ENCODE measurements at places on chromosomes 5 and 9.

DNA sequence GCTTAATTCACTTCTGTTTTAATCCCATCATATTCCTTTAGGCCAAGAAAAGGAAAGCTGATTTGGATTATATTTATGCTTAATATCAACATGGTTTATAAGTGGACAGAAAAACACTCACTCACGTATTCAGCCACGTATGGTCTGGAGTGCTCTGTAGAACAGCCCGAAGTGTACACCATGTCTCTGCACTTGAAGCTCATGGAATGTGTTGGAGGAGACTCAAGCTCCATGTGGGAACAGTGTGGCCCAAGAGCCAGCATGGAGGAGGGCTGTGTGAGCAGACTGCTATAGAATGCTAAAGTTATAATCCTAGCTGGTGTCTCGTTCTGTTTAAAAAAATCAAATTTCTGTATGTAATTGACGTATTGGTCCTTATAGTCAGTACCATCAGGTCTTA, 32.9 kb downstream of the OTULINL start:
- no peak for DNase-seq

GRCh38 chr5:177336112-177336511, 15.4 kb downstream of the LMAN2 start:
- DNase-seq, result peak; percentile 47

DNA sequence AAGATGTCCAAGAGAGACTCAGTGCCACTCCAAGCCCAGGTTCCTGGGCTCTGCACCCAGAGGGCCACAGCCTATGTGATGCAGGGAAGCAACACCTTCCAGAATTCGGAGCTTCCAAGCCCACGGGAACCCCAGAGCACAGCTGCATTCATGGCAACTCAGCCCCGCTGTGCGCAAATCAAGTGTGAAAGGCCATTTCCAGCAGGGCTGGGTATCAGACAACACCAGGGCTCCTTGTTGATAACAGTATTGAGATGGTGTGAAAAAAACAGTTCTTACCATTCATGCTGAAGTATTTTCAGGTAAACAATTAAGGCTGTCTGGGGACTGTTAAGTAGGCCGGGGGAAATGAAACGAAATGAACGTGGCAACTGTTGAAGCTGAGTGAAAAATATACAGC, 10.1 kb downstream of the ROR2 start:
- DNase-seq, result no peak

- DNase-seq, result no peak
These were observed 215.2 kb upstream of the ELAVL2 start for GRCh38 chr9:24041160-24041690.

DNA sequence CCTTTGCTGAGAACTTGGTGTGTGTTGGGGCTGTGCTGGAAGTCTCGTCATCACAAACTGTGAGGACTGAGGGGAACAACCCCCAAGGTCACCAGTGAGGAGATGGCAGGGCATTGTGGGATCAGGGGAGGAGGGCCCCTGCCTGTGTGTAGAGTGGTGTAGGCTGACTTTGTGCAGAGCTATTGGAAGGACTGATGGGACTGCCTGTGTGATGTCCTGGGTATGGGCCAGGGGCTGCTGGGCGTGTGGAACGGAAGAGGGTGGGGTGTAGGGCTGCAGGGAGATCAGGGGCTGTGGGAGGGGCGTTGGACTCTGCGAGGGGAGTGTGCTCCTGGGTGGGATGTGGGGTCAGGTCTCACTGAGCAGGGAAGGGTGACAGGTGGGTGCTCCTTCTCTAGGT, 3.6 kb downstream of the WNK2 start:
- DNase-seq, result no peak

DNA sequence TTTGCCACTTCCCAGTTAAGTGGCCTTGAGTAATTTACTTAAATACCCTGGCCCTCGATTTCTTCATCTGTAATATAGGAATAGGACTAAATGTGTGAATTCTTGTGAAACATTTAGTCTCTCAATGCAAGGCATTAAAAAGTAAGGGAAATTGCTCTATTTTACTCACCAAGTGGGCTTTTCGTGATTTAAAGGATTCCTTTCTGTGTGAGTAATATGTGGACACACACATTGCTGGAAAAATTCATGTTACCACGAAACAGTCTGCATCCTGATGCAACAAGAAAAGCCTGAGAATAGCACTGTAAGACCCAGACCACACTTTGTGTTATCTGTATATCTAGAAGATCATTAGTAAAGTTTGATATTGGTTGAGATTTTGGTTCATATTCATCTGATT, 1243.0 kb upstream of the CDH9 start:
- DNase-seq, result no peak

DNA sequence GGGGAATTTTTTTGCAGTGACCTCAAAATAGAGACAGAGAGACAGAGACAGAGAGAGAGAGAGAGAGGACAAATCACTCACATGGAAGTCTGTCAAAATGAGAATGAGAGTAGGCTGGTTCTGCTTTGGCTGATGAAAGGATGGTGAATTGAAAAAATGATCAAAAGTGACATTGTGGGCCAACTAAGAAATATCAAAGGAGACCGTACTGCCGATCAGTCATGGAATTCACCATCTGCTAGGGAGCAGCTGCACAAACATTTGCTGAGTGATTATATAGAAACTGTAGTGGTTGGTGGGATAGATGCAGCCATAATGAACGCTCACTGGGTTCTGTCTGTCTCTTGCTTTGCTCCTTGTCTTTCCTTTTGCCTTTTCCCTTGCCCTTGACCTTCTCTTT, 476.6 kb upstream of the SGCD start:
- DNase-seq, result no peak

GRCh38 chr5:72042097-72042496, 65.2 kb upstream of the MAP1B start:
- DNase-seq, result no peak

DNA sequence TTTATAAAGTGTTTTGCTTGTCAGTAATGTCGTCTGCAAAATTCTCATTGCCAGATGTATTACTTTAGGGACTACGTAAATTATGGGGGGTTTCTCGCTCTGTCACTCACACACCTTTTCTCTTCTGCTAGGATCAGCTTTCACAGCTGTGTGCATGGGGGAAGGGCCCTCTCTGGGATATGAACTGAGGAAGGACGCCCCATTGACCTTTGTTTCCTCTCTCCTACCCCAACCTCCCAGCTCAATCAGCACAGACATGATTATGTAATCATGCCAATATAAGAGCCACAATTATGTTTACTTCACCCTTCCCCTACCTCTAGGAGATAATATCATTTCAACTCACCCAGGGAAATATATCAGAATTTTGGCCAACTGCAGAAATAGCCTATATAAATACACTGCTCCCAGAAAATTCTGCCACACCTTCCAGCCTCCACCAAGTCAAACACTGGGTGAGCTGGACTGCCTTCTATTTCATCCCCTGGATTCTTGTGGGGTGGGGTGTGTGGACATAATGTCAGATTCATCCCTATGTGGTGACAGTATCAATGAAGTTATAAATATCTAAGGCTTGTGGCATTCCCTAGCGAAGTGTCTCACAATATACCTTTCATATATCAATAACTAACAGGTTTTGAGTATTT, 12.6 kb upstream of the SEMA5A start:
- no peak for DNase-seq

DNA sequence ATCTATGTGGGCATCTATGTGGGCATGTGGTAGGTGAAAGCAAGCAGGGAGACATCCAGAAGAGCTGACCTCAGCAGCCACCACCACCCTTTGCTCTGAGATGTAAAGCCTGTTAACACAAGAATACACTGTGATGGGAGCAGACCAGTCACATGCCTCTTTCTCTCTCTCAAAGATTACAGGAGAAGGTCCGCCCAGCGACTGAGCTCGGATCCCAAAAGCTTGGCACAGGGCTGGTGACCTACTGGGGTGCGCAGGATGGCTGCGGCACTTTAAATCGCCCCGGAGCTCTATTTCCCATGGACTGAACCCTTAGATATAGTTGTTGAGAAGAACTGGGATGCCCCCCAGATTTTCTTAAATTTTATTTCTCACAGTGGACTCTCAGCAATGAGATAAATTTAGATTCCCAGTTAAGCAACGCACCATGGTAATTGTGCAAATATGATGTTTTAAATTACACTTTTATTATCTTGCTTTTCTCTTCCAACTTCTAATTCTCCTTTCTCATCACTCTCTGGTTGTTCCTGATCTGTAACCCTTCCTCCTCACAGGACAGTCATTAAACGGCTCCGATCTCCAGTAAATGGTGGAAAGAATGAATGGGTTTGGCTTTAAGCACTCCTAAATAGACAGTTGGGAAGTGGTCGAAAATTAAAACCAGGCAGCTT, 37.7 kb upstream of the ICE1 start:
- DNase-seq, result no peak

DNA sequence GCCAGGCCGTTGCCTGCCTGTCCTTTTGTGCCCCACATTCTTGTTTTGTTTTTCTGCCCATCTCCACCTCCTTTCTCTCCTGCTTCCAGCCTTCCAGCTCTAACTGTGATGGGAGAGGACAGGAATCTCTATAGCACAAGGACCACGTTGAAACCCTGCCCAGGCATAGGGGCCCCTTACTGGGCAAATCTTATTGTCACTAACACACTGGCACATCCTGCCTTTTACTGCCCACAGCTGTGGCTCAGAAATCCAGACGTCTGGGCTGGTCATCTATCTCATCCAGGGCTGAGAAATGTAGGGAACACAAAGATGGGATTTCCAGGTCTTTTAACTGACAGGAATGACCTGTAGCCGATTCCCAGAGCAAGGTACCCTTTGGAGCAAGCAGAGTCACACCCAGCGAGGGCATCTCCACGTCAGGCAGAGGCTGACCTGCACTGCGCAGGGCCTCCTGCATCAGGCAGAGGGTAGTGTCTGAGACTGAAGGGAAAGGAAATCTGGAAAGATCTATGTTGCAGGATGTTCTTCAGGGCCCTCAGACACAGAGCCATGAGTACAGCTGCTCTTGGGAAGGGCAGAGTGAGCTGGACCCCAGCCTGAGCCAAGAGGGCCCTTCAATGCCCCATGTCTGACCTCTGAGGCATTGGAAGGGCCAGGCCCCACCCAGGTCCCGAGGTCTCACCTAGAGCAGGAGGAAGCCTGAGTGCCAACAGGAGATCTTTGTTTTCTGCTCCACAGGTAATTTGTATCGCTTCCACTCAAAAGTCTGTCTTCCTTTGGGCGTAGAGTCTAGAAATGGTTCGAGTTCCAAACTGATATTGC, 278.8 kb downstream of the FSTL4 start:
- no peak for DNase-seq

DNA sequence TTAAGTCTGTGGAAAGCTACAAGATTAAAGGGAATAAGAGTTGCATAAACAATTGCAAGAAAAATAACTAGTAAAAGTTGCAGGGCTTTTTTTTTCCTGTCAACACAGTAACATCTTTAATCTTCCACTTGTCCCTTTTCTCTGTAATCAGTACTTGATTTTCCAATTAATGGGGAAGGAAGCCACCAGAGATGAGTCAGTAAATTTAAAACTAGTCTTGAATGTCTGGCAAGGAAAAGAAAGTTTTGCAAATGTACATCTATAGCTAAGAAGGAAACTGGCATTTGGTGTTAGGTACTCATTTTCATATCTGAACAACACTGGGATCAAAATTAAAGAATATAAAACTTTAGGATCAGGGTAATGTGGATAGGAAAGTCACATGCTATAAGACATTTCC, 17.1 kb downstream of the DAP start:
- no peak for DNase-seq

- no peak for DNase-seq
These were observed 340.3 kb downstream of the KCTD16 start for GRCh38 chr5:144510845-144511579.

DNA sequence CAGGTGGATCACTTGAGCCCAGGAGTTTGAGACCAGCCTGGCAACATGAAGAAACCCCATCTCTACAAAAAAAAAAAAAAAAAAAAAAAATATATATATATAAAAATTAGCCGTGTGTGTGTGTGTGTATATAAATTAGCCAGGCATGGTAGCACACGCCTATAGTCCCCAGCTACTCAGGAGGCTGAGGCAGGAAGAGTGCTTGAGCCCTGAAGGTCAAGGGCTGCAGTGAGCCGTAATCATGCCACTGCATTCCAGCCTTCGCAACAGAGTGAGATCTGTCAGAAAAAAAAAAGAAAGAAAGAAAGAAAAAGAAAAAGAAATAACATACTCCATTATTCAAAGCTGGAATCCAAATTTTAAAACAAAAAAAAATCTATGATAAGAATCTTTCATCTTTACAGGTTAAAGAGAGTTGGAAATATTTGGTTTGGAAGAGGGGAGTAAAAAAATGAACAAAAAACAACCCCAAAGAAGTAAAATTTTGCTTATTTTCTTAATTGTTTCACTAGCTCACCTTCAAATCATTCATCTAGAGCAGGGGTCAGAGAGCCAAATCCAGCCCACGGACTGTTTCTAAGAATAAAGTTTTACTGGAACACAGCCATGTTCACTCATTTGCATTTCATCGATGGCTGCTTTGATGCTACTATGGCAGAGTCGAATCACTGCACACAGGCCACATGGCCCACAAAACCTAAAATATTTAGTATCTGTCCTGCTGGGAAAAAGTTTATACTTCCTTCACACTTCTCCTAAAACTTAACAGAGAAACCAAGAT, 109.9 kb downstream of the DROSHA start:
- DNase-seq, result no peak

DNA sequence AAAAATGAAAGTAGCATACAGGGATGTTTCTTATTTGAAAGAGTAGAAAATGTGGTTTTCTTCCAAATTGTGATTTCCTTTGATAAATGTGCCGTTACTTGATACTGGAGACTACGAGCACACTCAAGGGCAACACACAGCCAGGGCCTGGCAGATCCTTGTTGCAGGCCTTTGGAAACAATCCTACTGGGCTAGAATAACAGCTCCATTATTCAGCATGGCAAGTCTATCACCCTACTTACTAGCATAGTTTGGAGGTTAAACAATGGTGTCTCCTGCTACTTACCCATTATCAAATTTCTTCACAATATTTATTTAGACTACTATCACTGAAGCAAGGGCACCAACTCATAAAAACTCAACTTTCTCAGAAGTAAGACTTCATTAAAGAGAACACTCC, 140.8 kb upstream of the ZNF608 start:
- no peak for DNase-seq

DNA sequence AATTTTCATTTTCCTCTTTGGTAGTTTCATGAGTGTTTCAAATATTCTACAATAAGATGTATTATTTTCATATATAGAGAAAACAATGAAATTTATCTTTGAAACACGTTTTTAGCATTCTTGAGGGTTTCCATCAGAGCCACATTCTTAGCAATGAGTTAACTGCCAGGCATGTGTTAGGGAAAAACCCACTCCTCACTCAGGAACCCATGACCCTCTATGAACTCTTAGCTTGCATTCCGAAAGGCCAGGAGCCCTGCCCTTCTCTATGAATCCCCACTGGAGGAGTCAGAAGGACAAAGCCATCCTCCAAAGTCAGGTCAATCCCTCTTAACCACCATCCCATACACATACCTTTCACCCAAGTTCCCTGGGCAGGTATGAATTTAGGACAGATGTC, 57.5 kb downstream of the ADAMTS12 start:
- DNase-seq, result no peak

GRCh38 chr5:72308853-72309191, 11.2 kb downstream of the MRPS27 start:
- DNase-seq, result no peak

Data from stimulated activated CD4-positive, alpha-beta T cell treated with anti-CD3 and anti-CD28 coated beads, Interleukin-15, amount 100 ng/mL, for 24 hours (primary cell).